ENCODE measurements at places on chromosomes 1 and 21.

- DNase-seq, result no peak
Observed at GRCh38 chr1:237736372-237737029, 154.2 kb downstream of the ZP4 start.

DNA sequence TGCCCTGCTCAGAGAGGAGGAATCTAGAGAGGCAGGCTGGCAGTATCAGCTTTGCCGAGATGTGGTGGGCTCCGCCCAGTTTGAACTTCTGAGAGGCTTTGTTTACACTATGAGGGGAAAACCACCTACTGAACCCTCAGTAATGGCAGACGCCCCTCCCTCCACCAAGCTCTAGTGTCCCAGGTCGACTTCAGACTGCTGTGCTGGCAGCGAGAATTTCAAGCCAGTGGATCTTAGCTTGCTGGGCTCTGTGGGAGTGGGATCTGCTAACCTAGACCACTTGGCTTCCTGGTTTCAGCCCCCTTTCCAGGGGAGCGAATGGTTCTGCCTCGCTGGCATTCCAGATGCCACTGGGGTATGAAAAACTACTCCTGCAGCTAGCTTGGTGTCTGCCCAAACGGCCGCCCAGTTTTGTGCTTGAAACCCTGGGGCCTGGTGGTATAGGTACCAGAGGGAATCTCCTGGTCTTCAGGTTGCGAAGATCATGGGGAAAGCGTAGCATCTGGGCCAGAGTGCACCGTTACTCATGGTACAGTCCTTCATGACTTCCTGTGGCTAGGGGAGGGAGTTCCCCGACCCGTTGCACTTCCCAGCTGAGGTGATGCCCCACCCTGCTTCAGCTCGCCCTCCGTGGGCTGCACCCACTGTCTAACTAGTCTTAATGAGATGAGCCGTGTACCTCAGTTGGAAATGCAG lies 43.6 kb downstream of the C21orf91 start:
- DNase-seq, result peak; percentile 25

DNA sequence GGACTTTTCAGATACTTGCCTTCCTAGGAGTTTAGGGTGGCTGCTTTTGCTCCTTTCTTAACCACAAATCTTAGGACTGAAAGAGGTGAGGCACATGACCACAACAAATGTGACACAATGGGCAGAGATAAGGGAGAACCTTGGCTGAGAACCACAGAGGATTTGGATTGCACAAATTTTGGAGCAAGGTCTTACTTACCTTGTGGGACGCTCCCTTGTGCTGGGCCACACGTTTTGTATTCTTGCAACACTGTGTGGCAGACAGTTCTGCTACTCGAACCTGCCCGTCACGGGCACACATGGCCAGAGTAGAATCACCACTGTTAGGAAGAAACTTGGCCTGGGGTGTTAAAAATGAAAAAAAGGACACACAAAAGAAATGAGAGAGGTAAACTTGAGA lies 23.9 kb downstream of the DCAF8 start:
- DNase-seq, result no peak

GRCh38 chr1:246988316-246988715 lies 19.5 kb downstream of the ZNF695 start:
- DNase-seq, result no peak

GRCh38 chr1:201825245-201825644 lies 3.7 kb upstream of the IPO9 start:
- DNase-seq, result no peak

DNA sequence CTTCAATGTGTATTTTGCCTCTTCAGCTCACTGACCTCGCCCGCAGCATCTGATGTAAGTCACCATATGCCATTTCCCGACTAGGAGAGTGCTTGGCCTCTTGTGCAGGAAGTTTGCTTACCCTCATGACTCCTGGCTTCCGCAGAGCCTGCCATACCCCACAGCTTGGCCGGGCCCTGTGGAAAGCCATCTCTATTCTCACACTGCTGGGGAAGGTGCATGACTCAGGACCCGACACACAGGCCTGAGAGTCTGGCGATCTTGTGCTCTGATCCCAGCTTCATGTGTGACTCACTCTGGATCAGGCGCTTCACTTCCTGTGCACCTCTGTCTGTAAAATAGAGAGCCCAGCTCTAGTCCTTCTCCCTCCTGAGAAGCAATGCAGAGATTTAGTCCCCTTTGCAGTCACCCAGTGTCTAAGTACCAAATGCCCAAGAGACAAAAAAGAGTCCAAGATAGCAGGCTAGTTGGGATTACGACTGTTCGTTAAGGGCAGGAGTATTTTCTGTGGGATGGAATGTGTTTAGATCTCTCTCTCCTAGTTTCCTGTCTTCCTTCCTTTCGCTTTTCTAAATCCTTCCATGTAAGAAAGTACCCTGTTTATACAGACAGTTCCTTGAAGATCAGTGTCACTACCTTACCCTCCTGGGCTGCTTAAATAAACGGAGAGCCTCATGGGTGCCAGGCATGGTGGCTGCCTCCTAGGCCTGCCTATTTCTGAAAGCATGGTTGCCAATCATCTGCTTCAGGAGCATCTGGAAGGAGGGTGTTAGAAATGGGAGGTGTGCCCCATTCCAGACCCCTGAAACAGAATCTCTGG lies 62.8 kb upstream of the KIF26B start:
- DNase-seq, result no peak

GRCh38 chr1:150051089-150051373 lies 16.5 kb upstream of the VPS45 start:
- no peak for DNase-seq

GRCh38 chr1:235759336-235759735 lies 107.4 kb downstream of the LYST start:
- DNase-seq, result no peak
